ENCODE measurements at places on chromosomes 3 and 15.

GRCh38 chr3:30471066-30471465, 135.3 kb upstream of the TGFBR2 start:
- DNase-seq: no peak

- DNase-seq: no peak
Measured at GRCh38 chr3:195001961-195002861, 268.7 kb downstream of the XXYLT1 start.

GRCh38 chr15:75019916-75020315, 3.5 kb upstream of the PPCDC start:
- no peak for DNase-seq

DNA sequence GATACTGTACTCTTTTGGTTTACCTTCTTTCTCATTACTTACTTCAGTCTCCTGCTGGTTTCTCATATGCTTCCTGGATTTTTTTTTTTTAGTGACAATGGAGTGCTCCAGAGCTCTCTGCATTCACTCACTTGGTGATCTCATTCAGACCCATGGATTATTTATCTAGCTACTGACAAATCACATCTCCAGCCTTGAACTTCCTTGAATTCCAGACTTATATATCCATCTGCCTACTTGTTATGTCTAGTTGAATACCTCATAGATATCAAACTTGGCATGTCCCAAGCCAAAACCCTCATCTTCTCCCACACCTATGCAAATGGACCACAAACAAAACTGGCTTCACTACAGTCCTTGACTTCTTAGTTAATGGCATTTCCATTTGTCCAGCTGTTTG, 234.7 kb upstream of the ZPLD1 start:
- no peak for DNase-seq

- DNase-seq: no peak
Measured at GRCh38 chr3:194025951-194026350, 110.0 kb upstream of the HES1 start.

DNA sequence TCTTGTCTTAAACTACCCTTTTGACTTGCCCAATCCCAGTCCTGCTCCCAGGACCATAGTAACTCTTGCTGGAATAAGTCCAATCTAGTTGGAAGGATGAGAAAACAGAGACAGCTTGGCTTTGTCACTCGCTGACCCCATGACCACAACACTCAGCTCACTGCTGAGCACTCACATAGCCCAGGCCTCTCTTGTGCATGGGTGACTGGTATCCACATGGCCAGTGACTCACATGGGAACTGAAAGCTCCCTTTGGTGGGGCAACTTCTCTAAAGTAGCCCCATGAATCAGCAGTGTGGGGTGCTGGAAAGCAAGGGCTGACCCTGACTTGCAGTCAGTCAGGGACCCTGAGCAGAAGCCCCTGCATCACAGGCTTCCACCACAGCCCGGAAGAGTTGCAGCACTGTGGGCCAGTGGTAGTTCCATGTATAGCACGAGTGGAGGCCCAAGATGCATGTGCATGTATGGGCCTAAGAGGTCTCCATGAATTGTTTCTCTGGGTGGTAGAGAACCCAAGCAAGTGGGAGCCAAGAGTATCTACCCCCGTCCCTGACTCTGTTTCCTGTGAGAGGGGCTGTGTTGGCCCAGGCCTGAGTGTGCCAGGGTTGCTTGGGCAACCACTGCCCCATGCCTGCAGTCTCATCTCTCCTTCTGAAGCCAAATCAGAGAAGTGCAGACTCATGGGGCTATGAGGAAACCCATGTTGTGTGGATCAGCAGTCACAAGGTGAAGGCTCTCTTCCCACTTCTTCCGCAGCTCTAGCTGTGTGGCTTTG, 62.1 kb upstream of the XCR1 start:
- no peak for DNase-seq

DNA sequence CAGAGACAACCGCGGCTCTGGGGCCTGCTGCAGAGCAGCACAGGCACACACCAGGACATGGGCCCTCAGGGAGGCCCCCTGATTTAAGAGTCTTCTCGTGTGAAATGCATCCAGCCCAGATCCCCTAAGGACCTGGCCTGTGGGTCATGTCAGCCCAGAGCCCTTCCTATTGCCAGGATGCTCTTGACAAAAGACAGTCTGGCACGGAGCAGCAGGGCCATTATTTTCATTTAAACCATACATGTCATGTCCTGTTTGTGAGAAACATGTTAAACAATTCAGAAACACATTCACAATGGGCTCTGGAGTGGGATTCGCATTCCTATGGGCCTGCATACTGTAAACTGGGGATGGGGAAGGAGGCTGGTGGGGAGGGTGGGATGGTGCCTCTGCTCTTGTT, 367.4 kb upstream of the WNT5A start:
- no peak for DNase-seq

- no peak for DNase-seq
Measured at GRCh38 chr3:11136830-11137626, 17.3 kb upstream of the HRH1 start.

DNA sequence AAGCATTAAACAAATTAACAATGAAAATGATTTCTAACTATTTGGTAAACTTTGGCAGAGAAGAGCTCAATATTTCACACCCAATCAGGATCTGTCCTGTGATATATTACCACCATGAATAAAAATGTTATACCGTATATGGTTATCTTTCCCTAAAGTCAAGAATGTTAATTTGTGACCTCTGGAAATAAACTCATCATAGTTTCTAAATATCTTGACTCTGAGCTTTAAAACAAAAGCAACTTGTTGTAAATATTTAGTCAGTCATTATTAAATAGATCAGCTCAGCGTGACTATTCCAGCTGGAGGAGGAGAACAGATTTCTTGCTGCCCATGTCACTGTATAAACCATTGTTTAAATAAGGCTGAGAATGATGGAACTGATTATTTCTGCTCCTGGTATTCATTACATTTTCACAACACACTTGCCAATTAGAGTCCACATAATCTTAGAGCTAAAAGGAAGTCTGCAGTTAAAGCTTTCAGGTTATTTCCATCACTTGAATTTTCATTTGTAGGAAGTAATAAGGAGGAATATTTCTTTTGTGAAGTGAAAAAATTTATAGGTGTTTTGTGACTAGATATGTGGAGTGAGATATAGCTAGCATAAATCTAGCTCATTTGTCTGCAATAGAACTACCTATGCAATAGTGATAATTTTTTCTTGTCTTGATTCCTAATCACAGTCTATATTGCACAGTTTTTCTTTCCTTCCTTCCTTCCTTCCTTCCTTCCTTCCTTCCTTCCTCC, 106.5 kb upstream of the P2RY1 start:
- DNase-seq: no peak

DNA sequence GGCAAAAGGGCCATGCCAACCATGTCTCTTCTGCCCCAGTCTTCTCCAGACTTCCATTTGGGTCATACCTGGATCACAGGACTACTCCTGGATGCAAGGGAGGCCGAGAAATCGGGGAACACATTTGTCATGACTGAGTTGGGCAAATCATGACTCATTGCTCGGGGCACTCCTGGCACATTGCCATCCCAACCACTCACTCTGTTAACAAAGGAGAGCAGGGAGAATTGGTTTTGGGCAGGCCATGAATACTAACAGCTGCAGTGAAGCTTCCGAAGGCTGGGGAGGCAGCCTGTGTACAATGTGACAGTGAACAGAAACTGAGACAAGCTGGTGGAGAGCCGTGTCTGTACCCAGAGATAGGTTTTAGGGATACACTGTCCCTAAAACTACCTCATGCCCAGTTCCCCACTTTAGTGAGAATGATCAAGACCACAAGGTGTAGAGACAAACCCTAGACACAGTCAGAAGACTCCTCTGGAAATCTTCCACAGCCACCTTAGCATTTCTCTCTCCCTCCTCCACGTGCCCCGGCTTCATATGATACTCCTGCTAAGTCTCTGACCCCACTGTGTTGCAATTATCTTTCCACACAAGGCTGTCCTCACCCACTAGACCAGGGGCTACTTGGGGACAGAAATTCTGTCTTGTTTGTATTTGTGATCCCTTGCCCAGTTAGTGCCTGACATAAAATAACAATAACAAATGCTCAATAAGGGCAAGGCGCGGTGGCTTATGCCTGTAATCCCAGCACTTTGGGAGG, 10.5 kb upstream of the BUB1B start:
- no peak for DNase-seq

DNA sequence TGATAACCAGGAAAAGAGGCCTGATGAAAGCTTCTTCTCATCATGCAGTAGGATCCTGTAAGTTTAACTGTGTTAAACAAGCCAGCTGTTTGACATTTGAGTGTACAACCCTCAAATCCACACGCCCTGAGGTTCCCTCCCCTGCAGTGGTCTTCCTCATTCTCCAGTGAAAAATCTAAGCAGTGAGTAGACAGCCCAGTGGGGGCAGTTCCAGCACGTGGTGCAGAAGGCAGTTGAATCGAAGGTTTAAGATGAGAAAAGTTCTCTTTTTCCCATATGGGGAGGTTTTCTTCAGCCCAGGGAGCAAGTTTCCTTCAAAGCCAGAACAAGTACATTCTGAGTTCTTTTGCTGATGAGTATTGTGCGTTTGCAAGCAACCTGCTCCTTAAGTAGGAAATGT, 174.5 kb downstream of the NR2F2 start:
- DNase-seq: no peak

GRCh38 chr3:179942553-179943075, 94.1 kb downstream of the PEX5L start:
- DNase-seq: no peak

DNA sequence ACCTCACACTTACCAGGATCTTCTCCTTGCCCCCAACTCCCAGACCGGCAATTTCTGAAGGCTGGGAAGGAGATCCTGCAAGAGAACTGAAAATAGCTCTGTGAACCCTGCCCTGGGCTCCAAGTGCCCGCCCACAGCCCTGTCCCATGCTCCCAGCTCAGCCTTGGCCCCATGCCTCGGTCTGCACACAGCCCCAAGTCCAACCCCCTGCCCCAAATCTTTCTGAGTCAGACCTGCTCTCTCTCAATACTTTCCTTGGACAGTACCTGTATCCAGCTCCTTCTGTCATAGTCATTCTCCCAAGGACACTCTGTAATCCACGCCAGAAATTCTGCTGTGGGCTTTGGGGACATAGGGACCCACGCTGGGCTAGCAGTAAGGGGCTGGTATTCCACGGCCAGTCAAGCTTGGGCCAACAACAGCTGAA, 6.3 kb upstream of the SMAD3 start:
- no peak for DNase-seq

- DNase-seq: no peak
Measured at GRCh38 chr3:117751651-117752050, 1042.1 kb downstream of the TUSC7 start.

- no peak for DNase-seq
Measured at GRCh38 chr3:31488475-31489017, 44.2 kb upstream of the STT3B start.

DNA sequence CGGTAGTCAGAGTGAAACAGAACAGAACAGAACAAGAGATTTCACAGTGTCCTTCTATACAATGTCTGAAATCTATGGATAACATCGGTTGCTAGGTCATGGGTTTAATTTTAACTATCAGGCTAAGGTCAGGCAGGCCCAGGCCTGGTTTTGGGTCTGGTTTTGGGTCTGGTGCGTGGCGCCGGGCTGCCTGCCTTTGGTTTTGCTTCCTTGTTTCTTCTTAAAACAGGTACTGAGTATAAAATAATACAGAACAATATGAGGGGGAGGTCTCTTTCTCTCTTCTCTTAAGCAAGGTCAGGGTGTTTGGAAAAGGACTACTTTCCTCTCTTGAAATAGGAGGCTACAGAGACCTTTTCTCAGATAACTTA, 1.4 kb downstream of the AEN start:
- no peak for DNase-seq

GRCh38 chr3:87082796-87083440, 92.0 kb upstream of the VGLL3 start:
- DNase-seq: no peak

DNA sequence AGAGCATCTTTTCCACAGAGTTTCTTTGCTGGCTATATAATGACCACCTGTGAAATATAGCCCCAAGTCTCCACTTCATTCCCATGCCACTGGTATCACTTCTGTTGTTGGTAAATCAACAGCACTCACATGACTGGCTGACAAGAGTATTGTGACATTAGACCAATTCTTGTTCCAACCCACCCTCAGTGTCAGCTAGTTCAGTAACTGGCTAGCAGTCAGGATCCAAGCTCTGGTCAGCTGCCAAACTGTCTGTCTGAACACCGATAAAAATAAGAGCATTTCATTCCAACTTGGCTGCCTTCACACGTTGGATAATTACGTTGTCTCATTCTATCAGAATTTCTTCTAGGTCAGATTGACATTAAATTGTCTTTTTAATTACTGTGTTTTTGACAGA, 166.5 kb downstream of the USP13 start:
- no peak for DNase-seq

DNA sequence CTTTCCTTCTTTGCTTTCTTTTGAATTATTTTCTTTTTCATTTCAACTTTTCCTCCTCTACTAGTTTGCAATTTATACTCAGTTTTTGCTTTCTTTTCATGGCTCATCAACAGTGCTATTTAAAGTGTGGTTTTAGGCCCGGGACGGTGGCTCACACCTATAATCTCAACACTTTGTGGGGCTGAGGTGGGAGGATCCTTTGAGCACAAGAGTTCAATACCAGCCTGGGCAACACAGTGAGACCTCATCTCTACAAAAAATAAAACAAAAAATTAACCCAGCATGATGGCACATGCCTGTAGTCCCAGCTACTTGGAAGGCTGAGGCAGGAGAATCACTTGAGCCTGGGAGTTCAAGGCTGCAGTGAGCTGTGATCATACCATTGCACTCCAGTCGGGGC, 20.4 kb upstream of the DENND4A start:
- no peak for DNase-seq

GRCh38 chr3:27680517-27681246, 41.4 kb downstream of the EOMES start:
- DNase-seq: no peak

DNA sequence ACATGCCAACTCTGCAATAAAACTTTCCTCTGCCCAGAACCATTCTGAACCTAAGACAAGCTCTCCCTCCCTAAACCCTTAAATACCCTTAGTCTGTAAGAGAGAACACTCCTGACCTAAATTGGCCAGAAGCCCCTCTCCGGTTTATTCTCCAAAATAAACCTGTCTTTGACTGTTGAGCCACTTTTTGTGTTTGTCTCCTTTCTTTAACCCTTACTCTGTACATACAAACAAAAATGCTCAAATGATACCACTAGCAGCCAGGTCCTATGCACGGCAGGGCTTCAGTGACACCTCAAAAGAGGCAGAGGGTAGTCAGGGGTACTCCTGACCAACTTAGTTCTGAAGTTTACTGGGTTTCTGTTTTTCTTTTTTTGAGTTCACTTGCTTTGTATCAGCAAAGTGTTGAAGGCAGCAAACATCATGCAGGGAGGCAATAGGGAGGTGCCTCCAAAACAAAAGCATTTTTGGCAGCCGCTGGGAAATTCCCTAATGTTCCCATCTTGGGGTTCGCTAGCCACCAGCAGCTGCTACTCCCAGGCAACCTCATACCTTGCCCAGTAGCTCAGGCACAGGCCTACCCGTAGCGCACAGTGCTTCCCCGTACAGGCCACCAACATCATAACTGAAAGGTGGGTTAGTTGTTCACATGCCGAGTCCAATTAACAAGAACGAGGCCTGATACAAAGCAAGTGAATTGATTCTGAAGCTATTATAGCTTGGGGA, 62.9 kb upstream of the GCNT3 start:
- DNase-seq: no peak

DNA sequence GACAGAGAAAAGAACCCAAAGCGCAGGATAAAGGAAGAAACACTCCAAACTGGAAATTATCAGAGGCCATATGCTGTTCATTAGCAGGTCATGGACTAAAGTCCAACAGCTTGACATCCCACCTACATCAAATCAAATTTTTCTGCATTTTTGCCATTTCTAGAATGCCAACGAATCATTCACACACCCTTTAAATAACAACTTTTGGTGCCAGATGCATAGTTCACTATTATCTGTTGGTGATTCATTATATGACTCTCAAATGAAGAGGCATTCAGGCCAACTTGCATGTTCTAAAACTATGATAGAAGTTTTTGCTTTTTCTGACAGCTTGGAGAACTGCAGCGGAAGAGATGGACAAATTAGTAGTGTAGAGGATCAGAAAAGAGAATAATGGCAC, 529.8 kb upstream of the NAALADL2 start:
- DNase-seq: no peak

Data from activated B cell treated with CpG ODN at 0.5 μM for 24 hours (primary cell).